Stimulated activated CD8-positive, alpha-beta memory T cell treated with anti-CD3 and anti-CD28 coated beads, Interleukin-2, amount 100 ng/mL, for 1 hour (primary cell): ENCODE measurements at places on chromosomes 11 and 22.
A peak's percentile ranks its signal among the peaks of the same experiment; 100 is the strongest.

- DNase-seq: no peak
These were observed 150.7 kb downstream of the DCDC1 start for GRCh38 chr11:31218847-31219246.

GRCh38 chr22:24947881-24948280, 1.4 kb upstream of the LHFPL7 start:
- DNase-seq: no peak

DNA sequence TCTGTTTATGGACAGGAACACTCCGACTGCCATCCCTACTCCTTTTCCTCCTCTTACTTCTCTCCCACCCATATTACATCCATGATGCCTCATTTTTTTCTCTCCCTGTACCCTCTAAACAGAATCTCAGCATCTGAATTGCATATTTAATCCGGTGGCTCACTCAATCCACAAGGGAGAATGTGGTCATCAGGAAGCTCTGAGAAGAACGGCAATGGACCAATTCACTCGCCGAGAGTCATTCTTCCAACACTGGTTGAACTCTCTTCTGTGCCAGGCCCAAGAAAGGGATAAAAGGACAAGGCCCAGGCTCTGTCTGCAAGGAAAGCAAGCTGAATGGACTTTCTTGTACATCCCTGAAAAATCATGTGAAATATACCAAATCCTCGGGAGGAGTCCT, 15.9 kb downstream of the MAP6 start:
- no peak for DNase-seq

GRCh38 chr22:36362932-36363331, 24.8 kb downstream of the MYH9 start:
- no peak for DNase-seq

GRCh38 chr11:13859892-13860291, 102.6 kb upstream of the SPON1 start:
- DNase-seq: peak; percentile 18

DNA sequence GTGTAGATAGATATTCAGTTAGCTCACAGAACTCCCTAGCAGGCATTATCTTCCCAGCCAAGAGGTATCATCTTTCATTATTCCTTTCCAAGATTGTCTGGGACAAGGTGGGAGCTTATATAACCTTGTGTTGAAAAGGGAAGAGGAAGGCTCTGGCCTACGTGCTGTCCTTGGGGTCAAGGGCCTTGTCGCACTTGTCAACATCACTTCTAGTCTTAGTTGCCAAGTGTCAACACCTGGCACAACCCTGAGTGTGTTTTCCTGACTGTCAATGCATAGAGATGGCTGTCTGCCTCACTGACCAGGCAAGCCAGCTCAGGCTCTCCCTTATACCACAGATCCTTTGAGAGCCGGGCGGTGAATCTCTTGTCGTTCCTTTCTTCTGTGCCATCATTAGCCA, 331.9 kb downstream of the CNTN5 start:
- no peak for DNase-seq

- DNase-seq: no peak
These were observed 99.8 kb downstream of the FBXO7 start for GRCh38 chr22:32574411-32574810.

- DNase-seq: no peak
These were observed 63.9 kb downstream of the AAMDC start for GRCh38 chr11:77884829-77885190.

DNA sequence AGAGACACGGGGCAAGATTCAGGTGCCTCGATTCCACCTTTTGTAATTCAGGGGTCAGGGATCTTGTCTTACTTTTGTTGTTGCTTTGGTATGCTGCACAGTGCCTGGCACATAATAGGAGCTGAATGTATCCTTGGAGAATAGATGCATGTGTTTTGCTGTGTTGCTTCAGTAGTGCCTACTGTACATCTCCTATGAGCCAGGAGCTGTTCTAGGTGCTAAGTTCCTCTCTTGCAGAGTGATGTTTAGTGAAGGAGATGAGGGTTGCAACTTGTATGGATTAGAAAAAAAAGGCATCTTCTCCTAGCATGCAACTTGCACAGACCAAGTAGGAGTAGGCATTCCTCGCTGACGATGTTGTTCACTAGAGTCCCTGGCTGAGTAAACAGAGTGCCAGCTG, 555.4 kb downstream of the NTM start:
- DNase-seq: no peak
